ENCODE measurements at places on chromosomes 13 and 19.

DNA sequence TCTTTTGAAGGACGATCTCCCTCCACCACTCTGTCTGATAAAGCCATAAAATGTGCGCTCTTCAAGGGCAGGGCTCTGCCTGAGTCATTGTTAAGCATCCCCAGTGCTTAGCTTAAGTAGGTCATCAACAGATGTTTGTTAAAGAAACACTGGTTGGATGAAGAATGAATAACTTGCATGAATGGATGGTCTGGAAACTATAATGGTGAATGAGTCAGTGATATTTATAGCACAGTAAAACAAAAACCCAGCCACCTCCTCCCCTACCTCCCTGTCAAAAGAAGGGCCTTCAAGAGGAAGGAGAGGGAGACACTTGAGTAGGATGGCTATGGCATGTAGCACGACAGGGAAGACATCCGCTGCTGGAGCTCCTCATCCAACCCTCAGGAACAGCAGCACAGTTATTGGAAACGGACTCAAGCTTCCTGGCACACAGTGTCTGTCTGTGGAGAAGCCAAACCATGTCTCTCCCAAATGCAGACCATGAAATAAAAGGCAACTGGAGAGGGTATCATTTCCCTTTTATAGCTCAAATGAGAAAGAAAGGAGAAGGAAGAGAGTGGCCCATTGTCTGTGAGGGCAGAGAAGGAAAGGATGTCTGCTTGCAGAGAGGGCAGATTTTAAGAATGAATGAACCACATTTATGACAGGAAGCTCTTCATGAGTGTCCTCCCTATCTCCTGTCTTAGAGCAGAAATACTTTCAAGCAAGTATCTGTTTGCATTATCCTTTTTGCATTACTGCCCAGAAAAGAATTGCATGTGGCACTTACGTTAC, 183.5 kb upstream of the UBL3 start:
- DNase-seq, result no peak

DNA sequence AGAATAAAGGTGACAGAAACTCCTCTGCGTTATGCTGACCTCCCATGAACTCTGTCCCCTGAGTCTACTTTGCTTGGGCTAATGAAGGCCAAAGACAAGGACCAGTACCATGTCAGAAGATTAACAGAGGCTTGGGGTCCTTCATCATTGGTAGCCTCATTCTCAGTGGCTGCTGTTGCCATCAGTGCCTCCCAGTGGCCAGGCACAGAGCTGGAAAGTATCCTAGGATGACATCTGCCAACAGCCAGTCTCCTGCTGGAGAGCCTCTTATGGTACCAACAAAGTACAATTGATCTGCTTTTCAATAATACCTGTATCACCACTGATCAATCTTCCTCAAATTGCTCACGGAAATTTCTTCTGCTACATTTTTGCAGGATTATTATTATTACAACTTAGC, 281.6 kb downstream of the DNAJC15 start:
- no peak for DNase-seq

GRCh38 chr13:52744842-52745375, 5.3 kb upstream of the CNMD start:
- DNase-seq, result no peak

DNA sequence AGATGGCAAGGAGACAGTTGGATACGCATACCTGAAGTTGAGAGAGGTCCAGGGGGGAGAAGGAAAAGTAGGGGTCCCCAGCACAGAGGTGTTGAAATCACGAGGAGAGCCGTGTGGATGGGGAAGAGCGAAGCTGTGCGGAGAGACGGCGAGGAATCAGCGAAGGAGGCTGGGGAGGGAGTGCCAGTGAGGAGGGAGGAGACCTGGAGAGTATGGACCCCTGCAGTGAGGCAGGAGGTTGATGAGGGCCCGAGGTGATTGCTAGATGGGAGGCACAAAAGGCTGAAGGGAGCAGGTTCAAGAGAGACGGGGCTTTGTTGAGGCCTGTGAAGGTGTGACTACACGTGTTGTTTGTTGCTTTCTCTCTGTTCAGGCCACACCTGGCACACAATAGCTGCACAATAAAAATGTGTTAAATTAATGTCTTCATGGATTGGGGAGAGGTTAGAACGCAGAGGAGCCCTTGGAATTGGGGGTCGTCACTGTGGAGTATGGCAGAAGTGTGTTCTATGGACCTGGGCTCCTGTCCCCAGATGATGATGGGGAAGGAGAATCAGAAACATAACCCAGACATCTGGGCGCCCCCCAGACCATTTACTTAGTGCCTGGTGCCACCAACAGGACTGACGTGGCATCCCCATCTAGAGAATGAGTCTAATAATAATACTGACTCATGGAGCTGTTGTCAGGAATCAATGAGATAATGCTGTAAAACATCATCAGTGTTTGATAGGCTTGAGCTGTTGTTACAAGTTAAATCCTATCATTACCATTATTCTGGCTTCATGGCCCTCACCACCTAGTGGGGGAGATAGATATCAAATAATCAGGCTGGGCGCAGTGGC, 137.5 kb downstream of the SIPA1L3 start:
- no peak for DNase-seq

DNA sequence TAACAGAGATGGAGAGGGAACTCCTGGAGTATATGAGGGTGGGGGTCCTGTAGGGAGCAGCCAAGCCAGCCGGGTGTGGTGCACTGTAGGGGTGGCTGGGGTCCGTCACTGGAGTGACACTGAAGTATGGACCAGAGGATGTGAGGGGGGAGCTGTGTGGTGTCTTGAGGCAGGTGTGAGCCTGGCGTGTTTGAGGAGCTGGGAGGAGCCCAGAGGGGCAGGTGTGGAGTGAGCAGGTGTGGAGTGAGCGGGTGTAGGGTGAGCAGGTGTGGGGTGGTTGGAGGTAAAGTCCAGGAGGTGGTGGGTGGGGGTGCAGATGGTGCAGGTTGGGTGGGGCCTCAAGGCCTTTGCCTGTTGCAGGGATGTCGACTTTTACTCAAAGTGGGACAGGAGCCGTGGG, 5.9 kb downstream of the B3GNT8 start:
- no peak for DNase-seq

GRCh38 chr19:28701491-28701890, 511.5 kb downstream of the UQCRFS1 start:
- no peak for DNase-seq

GRCh38 chr19:39430675-39431593, 4.8 kb downstream of the RPS16 start:
- peak; percentile 37 for DNase-seq

Measured in activated B cell treated with CpG ODN at 0.5 μM for 24 hours (primary cell).